Eye (tissue), 1 donor: ENCODE measurements at places on chromosomes 16 and 17.

DNA sequence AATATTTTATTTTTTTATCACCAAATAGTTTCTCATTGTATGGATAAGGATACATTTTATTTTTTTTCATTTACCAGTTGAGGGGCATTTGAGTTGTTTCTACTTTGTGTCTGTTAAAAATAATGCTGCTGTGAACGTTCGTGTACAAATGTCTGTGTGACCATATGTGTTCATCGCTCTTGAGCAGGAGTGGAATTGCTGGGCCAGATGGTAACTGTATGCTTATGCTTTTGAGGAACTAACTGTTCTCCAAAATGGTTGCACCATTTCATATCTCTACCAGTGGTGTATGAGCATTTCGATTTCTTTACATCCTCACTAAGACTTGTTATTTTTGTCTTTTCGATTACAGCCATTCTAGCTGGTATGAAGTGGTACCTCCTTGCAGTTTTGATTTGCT is 212.5 kb upstream of the N4BP1 start:
- DNase-seq, result no peak

DNA sequence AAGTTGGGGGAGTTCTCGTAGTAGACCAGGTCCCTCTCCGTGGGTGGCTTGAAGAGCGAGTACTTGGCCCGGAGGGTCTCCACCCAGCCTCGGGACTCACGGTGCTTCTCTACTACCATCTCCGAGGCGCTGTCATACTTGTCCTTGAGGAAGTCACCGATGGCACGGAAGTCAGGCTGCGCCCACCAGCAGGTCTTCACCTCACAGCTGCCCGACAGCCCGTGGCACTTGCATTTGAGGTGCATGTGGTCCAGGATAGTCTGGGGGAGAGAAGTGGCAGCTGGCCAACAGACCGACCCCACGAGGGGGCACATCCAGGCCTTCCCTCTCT is 50.0 kb downstream of the WNT3 start:
- no peak for DNase-seq

GRCh38 chr16:1918351-1919326 is at the start of gene HS3ST6:
TSS of gene HS3ST6 (minus strand) at chr16:1918415. CDS start at chr16:1918323, 92 bp downstream.
- DNase-seq, result peak; percentile 41

DNA sequence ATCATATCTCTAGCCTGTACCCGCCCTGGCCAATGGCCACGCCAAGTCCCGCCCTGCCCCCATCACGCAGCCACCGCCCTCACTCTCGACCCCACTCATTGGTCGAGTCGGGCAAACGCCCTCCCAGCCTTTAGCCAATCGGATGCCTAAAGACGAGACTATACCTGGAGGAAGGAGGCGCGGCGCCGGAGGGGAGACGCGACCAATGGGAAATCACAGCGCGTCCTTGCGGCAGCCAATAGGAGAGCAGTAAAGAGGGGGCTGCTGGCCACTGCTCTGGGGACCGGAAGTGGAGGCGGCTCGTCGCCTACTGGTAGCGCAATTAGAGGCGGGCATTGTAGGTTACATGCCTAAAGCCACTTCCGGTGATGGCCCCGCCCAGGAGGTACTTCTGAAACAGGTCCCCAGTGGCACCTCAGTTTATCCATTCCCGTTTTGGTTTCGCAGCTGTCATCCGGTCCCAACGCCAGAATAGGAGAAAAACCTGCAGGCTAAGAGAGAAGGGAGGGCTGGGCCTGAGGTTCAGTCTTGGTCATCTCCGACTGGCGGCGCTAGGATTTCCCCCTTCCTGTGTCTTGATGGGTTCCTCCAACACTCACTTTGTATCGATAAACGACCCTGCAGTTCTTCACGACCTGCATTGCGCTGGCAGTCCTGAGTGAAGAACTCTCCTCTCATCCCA is 3.6 kb upstream of the MTMR4 start:
- DNase-seq, result peak; percentile 100
